NCI-H1048 (cell line): ENCODE measurements at places on chromosomes 2 and 18.

DNA sequence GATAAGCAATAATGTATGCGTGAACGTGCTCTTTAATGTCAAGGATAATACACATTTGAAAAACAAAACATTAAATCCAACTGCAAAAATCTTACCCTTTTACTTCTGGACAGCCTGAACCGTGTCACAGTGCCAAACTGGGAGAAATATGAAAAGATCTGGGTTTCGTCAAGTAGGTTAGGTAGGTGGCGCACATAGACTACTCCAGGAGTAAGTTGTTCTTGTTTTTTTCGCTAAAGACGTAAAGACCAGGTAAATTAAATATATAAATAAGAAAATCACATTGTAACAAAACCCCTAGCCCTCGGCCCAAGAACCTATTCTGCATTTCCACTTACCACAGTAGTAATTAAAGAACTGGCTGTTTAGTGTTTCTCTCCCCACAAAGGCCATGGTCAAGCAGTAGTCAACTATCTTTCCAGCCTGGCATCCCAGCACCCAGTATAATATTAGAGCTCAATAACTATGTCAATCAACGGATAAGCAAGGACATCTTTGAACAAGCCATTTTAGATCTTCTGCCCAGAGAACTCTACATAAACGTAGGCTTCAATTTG is 1.1 kb downstream of the NIFK start:
- DNase-seq, result no peak

GRCh38 chr2:171100370-171100769 is 60.3 kb downstream of the TLK1 start:
- no peak for DNase-seq

- DNase-seq, result no peak
Observed at GRCh38 chr2:151111599-151112278, 149.9 kb downstream of the RBM43 start.

- no peak for DNase-seq
Observed at GRCh38 chr2:47043142-47043890, 111.8 kb downstream of the STPG4 start.

DNA sequence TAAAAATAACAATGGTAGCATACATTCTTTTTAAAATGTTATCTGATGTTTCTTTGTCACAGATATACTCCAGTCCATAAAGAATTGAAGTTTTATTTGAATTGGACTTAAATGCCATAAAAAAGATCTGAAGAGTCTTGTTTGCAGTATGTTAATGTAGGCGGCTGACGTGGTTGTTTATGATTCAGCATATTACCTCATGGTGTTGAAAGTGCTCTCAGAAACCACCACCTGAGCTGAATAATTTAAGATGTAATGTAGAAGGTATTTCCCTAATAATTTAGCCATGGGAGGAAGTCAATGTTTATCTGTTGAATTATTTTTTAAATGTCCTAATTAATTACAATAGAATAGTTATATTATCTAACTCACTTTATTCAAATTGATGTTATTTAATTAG is 58.6 kb upstream of the CHN1 start:
- DNase-seq, result no peak

GRCh38 chr2:147449323-147449991 is 395.4 kb upstream of the ACVR2A start:
- no peak for DNase-seq
